ENCODE measurements at places on chromosomes 12 and 14.

DNA sequence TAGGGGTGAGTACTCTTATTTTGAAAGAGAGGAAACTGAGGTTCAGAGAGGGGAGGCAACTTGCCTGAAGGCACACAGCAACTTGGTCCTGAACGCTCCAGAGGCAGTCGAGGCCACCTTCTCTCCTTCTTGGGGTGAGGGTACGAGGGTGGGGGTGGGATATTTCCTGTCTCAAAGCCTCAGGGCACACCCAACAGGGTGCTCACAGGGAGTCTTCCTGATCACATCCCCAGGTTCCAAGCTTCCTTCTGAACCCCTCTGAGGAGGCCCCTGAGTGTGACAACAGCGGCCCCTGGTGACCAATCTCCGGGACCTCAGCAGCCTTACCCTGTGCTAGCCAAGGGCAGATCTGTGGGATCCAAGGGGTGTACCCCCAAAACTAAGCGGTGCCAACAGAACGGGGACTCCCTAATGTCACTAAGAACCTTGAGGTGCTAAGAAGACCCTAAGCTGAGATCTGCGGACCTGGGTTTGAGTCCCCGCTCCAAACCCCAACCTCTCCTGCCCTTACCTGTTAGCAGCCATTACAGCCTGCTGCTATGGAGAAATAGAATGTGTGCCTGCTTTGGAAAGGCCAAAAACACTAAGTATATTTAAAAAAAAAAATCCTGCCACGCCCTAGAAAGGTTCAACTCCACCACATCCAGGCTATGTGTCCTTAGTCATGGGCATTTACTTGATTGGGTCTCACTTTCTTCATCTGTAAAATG, 57.9 kb downstream of the TRPV4 start:
- no peak for DNase-seq

GRCh38 chr12:53688134-53688533, 12.3 kb upstream of the ATP5MC2 start:
- DNase-seq: no peak

GRCh38 chr14:22174412-22175277, 414.4 kb downstream of the DAD1 start:
- no peak for DNase-seq

- DNase-seq: no peak
Measured at GRCh38 chr14:95490727-95491451, 25.6 kb downstream of the SYNE3 start.

- no peak for DNase-seq
Measured at GRCh38 chr14:98819132-98819866, 452.7 kb downstream of the BCL11B start.

- no peak for DNase-seq
Measured at GRCh38 chr12:80033448-80033847, 65.9 kb upstream of the OTOGL start.

- no peak for DNase-seq
Measured at GRCh38 chr12:19945559-19946435, 422.5 kb upstream of the PDE3A start.

DNA sequence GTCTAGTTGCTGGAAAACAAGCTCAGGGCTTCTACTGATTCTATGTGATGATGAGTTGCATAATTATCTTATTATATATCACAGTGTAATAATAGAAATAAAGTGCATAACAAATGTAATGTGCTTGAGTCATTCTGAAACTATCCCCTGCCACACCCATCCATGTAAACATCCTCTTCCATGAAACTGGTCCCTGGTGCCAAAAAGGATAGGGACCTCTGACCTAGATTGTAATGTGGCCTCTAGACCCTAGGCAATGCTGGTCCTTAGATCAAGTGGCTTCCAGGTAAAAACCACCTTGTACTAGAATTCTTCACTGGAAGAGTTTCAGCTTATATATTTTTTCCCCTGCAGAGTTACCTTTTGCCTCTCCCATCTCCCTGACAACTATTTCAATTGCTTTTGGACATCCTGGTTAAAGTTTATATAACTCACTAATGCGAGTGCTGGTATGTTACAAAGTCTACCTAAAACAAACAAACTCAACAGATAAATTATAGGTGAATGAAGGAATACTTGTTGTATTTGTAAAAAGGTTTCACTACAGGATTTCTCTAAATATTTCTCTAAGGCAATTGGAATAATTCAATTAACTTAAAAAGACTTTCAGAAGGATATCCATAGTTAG, 462.5 kb downstream of the NAV3 start:
- no peak for DNase-seq

DNA sequence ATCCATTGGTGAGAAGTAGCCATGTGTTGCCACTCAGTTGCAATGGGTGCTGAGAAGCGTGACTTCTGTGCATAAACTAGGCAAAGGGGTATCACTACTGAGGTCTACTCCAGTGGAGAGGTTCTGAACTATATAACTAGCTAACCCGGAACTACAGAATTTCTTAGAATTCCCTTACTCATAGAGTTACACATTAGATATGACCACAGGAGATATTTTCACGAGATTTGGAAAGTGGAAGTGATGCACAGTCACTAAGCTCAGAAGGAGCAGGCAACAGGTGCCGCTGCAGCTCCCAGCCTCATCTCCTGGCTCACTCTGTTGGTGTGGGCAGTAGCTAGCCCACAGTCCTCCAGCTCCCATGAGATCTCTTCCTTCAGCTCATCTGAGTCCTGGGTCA, 136.6 kb downstream of the SSPN start:
- DNase-seq: no peak

DNA sequence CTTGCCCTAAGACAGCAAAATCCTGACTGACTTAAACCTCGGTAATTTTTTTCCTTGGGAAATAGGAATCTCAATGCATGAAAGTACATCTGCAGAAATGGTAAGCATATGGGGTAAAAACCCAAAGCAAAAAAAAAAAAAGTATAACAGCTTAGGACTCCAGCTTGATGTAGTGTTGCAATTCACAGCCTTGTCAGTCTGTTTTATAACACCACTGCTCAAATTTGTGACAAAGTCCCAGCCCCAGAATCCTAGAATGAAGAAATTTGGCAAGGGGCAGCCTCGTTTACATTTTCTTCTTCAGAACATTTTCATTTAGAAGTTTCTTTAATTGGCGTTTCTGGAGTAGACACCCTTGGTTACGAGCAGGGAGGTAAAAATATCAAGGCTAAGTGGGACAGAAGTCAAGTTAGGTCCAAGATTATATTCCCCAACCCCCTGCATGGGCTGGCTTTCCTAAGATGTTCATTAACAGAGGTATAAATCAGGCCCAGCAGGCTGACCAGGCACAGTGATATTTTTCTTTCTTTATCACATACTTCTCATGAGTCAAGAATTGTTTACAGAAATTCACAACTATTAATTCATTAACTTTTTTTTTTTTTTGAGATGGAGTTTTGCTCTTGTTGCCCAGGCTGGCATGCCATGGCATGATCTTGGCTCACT, 424.0 kb downstream of the RMST start:
- DNase-seq: no peak

DNA sequence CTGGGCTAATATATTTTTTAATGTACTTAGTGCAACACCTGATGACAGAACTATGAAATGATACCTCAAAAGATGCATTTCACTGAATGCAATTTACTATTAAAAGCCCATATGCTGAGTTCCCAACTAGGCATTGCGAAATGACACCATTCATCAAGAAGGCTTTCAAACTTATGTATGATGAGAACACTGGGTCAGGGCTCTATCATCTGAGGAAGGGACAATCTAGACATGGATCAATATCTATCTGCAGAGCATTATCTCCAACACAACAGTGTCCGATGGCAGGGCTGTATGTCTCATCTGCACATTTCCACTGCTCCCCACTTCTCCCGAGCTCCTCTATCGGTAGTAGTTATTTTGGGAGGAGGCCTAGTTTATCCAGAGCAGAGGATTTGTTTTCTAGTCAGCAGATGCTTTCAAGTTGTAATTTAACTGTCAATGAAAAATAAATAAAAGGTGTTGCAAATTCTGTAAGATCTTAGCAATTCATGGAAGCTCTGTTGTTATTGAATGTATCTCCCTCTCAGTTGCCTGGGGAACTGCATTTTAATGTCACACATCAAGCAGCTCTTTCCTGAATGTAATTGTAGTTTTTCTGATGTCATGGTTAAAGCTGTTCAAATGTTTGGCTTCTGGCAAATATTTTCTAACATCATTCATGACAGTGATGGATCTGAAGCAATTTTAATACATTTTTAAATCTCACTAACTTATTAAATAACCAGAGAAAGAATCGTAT, 7.4 kb upstream of the GCH1 start:
- DNase-seq: no peak

DNA sequence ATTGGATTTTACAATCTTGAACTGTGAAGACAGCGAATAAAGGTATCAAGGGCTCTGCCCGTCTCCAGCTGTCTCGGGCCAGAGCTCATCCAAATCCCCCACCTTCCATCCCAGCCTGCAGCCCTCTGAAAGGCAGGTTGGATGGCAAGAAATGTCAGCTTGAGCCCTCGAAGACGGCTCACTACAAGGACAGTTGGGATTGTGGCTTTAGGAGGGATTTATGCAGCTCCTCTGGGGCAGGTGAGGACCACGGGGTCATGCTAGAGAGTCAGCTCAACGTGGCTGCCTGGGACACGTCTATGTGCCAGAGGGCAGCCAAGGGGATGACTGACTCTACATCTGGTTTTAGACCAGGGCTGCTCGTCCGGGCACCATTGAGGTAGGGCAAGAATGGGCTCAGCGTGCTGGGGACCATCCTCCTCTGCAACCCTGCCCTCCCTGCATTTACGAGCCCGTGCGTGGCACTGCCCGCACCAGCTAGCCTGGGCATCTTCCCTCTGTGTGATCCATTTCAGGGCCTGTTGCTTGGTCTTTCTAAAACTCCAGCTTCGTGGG, 16.2 kb downstream of the MVK start:
- DNase-seq: no peak

DNA sequence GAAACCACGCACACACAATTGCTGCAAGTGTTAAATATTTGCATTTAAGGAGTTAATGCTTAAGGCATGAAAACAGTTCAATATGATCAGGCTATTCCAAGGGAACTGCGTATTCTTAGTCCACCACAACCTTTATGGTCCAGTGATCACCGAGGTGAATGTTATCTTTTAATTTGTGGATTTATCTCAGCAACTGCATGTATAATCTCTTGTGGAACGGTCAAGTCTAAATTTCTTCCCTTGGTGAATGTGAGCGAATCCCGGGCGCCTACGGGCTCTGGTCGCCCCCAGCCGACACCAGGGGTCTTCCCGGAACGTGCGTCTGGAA, 999 bp upstream of the AK7 start:
- DNase-seq: no peak

DNA sequence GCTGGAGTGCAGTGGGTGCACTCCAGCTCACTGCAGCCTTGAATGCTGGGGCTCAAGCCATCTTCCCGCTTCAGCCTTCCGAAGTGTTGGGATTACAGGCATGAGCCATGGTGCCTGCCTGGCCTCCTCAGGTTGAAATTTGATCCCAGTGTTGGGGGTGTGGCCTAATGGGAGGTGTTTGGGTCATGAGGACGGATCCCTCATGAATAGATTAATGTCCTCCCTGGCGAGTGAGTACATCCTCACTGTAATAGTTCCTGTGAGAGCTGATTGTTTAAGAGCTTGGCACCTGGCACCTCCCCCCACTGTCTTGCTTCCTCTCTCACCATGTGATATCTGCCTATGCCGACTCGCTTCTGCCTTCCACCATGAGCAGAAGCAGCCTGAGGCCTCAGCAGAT, 84.7 kb downstream of the TSPAN9 start:
- no peak for DNase-seq

- no peak for DNase-seq
Measured at GRCh38 chr12:91973813-91974212, 171.8 kb downstream of the BTG1 start.

- no peak for DNase-seq
Measured at GRCh38 chr14:49893309-49894213, 679 bp downstream of the ARF6 start.

- DNase-seq: no peak
Measured at GRCh38 chr12:5522432-5523335, 90.8 kb downstream of the NTF3 start.

DNA sequence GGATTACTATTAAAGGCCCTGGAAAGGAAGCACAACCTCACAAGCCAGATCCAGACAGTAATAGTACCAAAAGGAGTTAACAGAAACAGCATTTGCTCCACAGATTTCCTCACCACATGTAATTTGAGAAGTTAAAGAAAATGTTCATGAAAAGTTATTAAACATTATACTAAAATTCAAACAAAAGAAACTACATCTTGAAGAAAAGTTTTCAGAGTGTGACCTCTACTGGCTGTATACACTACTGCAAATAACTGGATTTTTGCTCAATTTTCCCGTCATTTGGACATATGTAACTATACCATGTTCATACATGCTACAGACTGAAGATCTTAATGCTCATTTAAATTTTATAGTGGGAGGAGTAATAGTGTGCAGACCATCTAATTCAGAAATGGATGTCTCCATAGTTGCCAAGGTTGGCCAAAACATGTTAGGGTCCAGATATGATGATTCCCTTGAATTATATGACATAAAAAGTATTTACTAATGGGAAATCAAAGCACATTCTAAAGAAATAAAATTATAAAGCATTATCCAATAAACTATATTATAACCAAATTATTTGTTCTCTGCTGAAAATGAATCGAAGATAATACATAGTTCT, 5.6 kb downstream of the KRR1 start:
- no peak for DNase-seq

DNA sequence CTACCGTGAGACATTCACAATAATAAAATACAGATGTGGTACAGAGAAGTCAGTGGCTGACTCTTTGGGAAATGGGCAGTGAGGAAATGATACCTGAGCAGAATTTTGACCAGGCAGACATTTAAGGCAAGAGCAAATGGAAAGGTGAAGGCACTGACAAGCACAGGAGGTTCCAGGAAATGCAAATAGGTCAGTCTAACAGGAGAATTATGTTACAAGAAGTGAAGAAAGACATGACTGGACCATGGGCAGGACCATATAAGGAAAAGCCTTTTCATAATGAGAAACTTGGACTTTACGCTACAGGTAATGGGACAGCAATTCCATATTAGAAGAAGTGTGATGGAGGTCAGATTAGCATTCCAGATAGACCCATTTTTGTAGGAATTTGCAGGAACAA, 338.9 kb downstream of the PDZRN4 start:
- no peak for DNase-seq

GRCh38 chr12:559906-560455, 100.2 kb downstream of the B4GALNT3 start:
- no peak for DNase-seq

DNA sequence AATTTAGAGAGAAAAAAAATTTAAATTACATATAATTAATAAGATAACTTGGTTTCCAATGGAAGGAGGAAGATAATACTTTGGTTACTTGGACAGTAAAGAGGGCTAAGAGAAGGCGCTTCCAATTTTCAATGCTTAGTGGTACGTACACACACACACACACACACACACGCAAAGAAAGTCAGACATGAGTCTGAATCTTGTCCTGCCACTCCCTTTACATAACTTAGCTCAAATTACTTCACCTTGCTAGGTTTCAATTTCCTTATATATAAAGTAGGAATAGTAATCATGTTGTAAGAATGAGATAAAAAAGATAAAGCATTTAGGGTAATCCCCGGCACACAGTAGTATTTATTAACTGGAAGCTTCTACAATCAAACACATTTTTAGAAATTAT, 39.7 kb upstream of the VCPKMT start:
- DNase-seq: no peak
